ENCODE measurements at places on chromosomes 11 and 22.

GRCh38 chr11:93289782-93290463 lies 40.6 kb upstream of the DEUP1 start:
- no peak for DNase-seq

DNA sequence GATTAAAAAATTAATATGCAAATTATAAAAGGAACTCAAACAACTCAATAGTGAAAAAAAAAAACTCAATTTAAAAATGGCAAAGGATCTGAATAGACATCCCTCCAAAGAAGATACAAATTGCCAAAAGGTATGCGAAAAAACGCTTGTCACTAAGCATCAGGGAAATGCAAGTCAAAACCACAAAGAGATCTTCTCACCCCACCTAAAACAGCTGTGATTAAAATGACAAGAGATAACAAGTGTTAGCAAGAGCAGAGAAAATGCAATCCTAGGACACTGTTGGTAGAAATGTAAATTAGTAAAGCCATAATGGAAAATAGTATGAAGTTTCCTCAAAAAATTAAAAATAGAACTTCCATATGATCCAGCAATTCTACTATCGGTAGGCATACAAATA lies 166.3 kb upstream of the ZC3H12C start:
- no peak for DNase-seq

DNA sequence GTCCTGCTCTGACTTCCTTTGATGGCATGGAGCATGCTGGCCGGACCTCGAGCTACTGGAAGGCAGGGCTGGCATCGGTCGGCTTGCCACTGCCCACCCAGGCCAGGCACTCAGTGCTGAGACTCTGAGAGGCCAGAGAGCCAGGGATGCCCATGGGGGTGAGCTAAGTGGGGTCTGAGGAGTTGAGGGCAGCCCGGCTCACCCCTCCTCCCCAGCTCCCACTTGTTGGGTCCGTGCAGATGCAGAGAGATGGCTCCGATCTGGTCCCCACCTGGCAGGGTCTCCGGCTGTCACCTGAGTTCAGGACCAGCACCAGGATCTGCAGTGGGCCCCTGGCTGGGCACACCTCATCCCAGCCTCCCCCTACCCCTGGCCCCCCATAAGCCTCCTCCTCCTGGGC lies 13.3 kb downstream of the LSP1 start:
- DNase-seq = no peak

- no peak for DNase-seq
Observed at GRCh38 chr11:44750551-44751465, 24.0 kb downstream of the TSPAN18 start.

DNA sequence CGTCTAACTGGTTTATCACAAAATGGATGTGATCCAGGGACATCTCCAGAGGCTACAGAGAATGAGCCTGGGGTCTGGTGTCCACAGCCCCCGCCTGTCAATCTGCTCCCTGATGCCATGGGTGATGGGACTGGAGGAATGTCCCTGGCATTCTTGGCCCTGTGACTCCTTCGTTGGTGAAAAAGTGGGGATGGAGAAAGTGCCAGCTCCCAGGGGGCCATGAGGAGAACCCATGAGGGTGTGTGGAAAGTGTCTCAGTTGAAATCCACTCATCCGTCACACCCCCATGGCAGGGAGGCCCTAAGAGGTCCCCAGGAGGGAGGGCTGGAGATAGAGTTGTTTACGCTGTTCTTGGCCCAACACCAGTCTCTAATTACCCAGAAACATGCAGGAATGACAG lies 322.0 kb downstream of the CTTN start:
- DNase-seq = no peak

GRCh38 chr22:25942856-25943411 lies 200.9 kb downstream of the MYO18B start:
- DNase-seq = no peak

GRCh38 chr11:83871054-83871453 lies 584.9 kb upstream of the CCDC90B start:
- DNase-seq = no peak

- DNase-seq = no peak
Observed at GRCh38 chr11:126304457-126305075, 706 bp downstream of the DCPS start.

- no peak for DNase-seq
Observed at GRCh38 chr22:25779426-25779825, 37.4 kb downstream of the MYO18B start.

DNA sequence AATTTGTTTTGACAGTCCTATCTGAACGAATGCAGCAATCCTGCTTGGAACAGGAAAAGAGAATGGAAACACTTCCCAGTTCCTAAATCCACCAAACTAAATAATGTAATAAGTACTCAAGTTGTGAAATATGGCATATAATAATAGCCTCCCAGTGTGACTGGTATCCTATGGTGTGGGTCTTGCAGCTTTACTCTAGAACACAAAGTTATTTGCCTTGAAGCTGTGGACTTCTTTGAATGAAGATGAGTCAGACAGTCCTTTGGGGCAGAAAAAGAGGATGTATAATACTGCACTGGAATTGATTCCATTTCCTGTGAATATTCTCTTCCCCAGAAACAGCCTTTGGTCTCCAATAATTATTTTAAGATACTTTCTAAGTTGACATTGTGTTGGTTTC lies 887.0 kb downstream of the KCNA4 start:
- DNase-seq = no peak

GRCh38 chr22:48702573-48703264 lies 1125.0 kb downstream of the BRD1 start:
- DNase-seq = no peak

DNA sequence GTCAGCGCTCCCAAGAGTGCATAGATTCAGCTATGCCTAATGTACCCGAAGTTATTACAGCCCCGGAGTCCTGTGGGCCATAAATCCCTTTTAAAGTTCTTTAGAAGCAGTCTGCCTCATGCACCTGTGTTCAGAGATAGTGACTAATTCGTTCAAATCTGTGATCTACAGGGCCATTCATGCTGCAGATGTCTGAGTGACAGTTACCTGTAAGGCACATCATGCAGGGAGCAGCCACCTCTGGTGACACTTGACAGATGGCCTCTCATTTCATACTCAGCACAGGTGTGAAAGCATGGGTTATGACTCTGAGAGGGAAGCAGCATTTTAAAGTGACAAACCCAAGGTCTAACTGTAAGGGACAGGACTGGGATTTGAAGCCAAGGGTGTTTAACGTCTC lies 2.4 kb upstream of the E2F8 start:
- DNase-seq = no peak

DNA sequence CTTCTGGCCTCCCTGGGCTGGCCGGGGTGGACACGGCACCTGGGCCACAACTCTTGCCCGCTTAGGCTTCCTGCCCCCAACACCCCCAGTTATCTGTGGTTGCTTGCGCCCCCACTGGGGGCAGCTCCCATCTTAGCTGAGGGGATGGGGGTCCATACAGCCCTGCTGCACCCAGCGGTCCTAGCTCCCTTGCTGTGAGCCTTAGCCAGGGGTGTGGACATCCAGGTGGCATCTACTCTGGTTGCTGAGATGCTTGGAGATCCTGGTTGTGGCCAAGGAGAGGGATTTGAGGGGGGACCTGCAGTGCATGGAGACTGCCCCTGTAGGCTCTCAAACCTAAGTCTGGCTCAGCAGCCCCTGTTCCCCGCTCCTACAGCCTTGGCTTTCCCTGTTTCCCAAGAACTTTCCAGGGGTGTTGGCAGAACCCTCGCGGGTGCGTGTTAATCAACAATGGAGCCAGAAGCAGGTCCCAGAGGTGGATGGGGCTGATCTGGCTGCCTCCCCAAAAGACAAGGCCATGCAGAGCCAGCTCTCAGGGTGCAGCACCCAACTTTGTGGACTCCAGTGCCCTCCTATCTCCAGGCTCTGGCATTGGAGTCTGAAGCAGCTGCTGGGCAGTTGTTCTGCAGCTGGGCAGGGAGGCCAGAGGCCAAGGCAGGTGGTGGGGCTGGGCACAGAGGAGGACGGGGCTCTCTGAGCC lies 3.3 kb downstream of the KCNQ1 start:
- DNase-seq = no peak

GRCh38 chr22:49372111-49372529 lies 455.6 kb downstream of the BRD1 start:
- DNase-seq = no peak

- DNase-seq = no peak
Observed at GRCh38 chr11:61602775-61603569, 22.1 kb upstream of the SYT7 start.

DNA sequence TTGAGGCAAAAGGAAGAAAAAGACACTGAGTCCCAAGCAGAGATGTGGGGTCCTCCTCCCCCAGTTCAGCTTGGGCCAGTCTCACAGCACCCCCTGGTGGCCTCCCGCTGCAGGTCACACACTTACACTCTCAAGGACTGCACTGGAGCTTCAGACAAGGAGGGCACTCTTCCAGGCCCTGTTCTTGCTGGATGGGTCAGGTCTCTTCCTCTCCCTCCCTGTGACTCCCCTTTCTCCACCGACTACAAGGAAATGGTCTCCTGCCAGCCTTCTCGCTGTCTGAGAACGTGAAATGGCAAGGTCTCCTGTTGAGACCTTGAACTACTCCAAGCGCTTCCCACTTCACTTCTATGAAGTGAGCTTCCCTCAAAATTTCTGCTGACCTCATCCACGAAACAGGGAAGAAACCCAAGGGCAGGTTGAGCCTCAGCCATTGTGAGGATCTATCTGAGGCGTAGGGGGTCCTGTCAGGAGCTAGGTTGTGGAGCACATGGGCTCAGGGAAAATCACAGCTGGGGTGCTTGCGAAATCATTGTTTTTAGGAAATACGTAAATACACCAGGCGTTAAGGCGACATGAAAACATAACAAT lies 11.2 kb upstream of the IGLL1 start:
- DNase-seq = no peak

DNA sequence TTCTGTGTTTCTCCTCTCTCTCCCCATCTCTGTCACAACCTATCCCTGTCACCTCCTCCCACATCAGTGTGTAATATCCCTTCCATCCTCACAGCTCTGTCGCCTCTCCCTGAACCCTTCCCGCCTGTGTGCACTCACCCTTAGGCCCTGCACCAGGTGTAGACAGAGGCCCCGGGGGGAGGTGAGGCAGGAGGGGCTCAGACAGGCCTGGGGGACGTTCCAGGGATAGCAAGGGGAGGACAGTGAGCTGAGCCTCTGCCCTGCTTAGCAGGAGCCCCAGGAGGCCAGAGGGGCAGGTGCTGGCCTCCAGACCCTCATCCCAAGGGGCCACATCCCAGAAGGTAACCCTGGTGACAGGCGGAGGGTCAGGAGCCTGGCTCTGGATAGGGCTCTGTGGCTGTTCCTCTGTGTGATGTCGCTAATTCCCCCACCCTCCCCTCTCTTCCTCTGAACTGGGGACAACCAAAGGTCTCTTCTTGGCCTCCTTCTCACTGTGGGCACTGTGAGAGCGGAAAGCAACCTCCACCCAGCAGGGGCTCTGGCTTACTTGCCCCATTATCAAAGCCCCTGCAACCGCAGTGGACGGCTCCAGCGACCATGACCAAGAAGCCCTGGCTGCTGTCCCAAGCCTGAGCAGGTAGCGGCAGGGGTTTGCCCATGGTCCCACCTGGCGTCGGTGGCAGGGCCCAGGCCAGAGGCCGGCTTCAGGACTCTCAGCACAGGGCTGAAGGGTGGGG lies 35.7 kb downstream of the KCNJ4 start:
- no peak for DNase-seq

DNA sequence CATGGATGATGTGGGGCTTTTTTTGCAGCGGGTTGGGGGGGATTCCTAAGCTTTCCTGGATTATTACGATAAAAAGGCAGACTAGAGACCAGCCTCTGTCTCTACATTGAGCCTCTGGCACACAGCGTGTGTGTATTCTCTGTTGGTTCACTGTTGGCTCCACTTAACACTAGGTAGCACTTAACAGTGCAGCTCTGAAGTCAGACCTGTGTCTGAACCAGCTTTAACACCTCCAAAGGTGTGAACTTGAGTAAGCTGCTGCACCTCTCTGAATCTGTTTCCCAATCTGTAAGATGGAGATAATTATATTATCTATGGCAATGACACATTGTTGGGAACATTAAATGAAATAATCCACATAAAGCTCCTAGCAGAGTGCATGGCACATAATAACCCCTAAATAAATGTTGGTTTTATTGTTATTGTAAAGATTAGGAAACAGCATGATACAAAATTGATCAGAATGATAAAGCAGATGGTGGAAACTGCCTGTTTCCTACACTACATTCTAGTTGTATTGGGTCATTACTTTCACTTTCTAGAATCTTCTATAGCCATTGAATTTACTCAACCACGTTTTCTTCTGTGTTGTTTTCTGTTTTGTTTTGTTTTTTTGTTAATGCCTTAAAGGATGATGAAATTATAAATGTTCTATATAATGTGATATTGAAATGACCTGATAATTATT lies 108.4 kb downstream of the ARL14EP start:
- DNase-seq = no peak

GRCh38 chr11:115241899-115242298 lies 262.3 kb downstream of the CADM1 start:
- no peak for DNase-seq

DNA sequence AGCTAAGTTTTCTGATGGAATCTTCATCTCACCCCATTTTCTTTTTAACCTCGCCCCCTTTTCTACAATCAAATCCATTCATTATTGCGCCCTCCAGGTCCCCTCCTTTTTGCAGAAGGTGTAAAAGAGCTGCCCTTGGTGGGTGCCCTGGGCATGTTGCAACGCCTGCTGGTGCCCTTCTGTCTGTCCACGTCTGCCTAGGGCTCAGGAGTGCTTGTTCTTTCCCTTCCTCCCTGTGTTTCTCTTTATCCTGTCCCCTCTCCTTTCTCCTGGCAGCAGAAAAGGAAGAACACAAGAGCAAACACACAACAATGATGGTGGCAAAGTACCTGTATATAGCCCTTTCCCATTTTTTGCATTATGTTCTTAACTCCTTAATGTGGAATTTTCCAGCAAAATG lies 6.2 kb upstream of the TLCD5 start:
- no peak for DNase-seq

DNA sequence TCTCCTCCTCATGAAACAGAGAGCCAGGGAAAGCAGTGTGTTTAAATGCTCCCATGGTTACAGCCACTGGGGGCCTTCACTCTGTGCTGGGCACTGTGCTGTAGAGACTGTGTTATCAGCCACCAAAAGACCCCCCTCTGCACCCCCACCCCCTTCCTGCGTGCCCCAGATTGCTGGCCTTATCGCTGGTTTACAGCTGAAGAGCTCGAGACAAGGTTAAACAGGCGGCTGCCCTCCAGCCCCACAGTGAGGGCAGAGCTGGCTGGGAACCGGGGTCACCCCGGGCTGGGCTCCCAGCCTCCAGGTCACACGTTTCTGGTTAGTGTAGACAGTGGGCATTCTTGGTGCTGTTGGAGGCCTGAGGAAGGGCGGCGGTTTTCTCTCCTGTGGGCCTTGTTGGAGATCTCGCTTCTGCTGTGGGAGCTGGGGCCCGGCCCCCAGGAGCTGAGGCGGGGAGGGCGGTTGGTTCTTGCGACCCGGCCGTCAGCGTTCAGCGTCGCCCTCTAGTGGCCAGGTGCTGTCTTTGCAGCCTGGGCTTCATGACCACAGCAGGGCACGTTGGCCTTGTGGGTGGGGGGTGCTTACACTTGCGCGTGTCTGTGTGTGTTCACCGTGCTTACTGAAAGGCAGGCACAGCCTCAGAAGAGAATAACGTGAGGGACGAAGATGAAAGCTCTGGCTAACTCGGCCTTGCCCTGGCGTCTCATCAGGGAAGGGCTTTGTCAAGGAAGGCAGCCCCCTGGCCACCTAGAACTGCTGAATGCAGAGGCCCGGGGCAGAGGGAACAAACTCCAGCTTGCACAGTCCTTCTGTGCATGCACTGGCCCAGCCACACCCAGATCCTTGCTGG lies 40.8 kb downstream of the TBC1D22A start:
- no peak for DNase-seq

Measured in cortex of kidney (tissue), 1 donor.